ENCODE measurements at places on chromosomes 12 and 14.

DNA sequence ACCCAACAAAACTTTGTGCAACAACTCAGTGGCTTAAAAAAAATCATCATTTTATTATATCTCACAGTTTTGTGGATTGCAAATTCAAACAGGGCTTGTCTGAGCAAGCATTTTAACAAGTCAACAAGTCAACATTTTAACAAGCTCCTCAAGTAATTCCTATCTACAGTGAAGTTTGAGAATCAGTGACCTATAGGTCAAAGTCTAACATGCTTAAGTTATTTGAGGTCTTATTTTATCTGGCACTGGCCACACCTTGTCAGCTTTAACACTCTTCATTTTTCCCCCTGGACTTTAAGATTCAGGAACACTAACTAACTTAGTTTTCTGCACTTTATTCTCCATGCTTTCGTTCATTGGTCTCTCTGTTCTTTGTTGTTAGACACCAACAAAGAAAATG is 71.2 kb upstream of the PELI2 start:
- no peak for DNase-seq

- DNase-seq = no peak
Observed at GRCh38 chr14:56857216-56857615, 46.9 kb upstream of the OTX2 start.

DNA sequence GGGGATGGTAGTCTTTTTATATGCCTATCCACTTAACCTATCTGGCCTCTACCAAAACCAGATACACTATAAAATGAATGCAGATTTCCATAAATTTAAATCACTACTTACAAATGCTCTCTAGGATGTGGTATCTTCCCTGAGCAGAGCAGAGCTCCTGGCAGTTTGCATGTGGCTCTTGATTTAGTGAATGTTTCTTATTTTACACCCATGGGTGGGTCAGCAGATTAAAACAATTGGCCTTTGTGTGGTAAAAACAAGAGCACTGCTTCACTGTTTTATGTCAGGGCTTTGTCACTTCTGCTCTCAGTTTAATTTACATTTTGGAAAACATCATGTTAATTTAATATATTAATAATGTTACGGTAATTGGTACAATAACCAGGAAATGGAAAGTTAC is 5.5 kb downstream of the TAS2R19 start:
- DNase-seq = no peak

DNA sequence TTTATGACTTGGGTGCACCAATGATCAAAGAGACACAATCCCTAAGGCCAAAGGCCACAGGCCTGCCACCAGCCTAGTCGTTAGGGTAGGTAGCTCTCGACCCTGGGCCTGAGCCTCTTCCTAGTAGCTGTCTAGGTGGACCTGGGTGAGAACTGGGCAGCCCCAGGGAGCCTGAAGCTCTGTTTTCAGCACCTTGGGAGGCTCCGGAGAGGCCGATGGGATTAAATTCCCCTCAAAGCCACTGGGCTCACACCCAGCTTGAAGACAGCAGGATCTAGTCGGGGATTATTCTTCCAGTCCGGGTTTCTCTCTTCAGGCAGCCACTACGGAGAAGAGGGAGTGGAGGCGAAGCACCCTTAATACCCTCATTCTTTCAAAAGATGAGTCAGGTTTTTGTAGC is 79.8 kb downstream of the TMEM260 start:
- DNase-seq = no peak

DNA sequence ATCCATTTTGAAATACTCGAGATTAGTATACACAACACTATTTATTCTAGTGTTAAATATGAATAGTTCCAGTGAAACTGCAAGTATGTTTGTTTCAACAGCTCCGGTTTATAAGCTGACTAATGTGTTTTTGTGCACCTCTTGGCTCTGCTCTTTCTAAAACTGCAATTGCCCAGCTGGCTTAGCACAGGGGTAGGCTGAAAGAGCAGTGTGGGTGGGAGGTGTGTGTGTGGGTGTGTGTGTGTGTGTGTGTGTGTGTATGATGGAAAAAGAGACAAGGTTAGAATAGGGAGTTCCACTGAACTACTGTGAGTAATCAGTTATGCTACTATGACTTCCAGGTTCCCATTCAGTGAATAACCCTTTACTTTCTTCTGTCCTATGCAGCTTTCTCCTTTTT is 37.8 kb upstream of the DDHD1 start:
- DNase-seq = peak; percentile 72

Measured in activated naive CD4-positive, alpha-beta T cell treated with anti-CD3 and anti-CD28 coated beads for 36 hours (primary cell).